Metanephros (tissue), 2 donors: ENCODE measurements at places on chromosomes 12 and 14. TPM values are rescaled to one million over a fixed set of nuclear protein-coding genes. Genes with fewer than 3 reads are reported as not detected.

The OVCH1 gene
- 0.41 TPM for total RNA-seq

The KIF21A gene
- 27.0 TPM for total RNA-seq

The MANSC1 gene
- 5.4 TPM for total RNA-seq

The MAPK1IP1L gene
- 31.8 TPM for total RNA-seq

The MIP gene
- total RNA-seq: not detected

The CELA1 gene
- not detected for total RNA-seq

The SIX1 gene
- total RNA-seq: 18.0 TPM

The PROX2 gene
- total RNA-seq: not detected
